ENCODE measurements at places on chromosomes 3 and 15.

- no peak for DNase-seq
Observed at GRCh38 chr15:72203507-72203837, 5.9 kb upstream of the GRAMD2A start.

DNA sequence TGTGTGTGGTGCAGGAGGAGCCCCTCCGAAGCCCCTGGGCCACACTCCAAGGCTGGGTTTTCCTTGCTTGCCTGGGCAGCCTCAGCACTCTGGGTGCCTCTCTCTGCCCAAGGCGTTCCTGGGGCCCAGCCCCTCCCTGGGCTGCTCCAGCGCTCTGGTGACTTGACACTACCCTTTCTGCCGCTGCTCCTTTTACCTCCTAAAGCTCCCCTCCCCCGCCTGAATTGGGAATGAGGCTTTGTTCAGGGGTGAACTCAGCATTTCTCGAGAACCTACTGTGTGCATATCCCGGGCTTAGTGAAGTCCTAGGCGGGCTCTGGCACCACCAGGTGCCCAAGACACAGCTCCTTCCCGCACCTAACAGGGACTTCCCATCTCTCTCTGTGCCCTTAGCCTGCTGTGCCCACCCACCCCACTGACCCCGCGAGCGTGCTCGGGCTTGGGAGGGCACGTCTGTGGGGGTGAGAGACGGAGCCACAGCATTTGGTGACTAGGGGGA lies 1.2 kb upstream of the BAHD1 start:
- no peak for DNase-seq

DNA sequence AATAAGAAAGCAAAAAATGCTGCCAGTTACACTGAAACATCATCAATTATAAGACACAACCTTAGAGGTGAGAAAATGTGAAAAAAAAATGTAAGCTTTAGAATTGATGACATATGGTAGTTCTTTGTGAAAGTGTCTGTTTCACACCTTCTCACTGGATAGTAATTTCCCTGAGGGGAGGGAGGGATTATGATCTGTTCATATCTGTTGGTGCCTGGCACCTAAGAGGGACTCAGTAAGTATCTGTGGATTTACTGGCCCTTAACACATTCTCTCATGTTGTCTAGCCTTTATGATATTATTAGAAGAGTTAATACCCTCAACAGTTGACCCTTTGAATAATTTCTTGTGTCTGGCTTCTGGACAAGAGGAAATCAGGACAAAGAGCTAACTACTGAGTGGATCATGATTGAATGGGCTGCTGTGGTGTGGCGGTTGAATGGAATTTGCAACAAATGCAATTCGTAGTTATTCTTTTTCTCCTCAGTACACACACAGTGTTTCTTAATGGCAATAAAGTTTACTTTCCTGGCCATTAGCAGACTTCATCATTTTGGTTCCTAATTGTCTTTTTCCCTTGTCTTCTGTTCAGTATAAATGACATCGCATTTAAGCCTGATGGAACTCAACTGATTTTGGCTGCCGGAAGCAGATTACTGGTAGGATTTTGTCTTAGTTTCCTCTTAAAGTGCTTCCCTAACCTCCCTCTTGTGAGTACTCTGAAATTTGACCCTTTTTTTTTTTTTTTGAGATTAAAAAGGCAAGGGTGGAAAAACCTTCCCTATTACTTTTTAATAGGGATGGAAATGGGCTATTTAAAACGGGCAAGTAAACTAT lies 9.5 kb downstream of the IFT122 start:
- no peak for DNase-seq

DNA sequence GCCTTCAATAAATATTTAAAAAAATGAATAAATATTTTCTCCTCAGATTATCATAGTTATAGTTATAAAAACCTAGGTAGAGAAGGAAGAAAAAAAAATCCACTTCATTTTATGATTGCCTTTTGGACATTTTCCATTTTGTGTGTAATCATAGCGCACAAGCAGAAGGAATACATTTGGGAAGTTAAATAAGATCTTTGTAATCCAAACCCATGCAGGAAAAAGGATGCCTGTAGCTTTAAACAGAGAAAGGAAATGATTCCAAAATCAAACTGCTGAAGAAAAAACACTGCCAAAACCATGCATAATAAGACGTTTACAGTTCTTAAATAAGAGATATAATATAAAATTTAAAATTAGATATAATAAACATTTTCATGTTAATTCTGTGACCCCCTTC lies 7.4 kb upstream of the CCDC54 start:
- no peak for DNase-seq

DNA sequence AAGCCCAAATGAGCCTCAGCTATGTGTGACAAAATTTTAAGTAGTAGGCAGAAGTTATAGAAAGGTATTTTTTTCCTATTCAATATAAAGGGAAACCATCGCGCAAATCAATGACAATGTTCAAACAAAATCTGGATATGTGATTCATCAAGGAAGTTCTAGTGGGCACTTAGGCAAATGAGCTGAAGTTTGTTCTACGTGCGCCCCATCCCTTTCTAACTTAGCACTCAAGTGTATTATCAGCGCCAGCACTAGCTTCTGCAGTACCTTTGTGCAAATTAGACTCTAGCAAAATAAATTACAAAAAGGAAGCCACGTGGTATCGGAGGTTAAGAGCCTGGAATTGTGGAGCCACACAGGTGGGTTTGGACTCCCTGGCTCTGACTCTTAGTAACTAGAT lies 91.1 kb downstream of the TBL1XR1 start:
- no peak for DNase-seq

DNA sequence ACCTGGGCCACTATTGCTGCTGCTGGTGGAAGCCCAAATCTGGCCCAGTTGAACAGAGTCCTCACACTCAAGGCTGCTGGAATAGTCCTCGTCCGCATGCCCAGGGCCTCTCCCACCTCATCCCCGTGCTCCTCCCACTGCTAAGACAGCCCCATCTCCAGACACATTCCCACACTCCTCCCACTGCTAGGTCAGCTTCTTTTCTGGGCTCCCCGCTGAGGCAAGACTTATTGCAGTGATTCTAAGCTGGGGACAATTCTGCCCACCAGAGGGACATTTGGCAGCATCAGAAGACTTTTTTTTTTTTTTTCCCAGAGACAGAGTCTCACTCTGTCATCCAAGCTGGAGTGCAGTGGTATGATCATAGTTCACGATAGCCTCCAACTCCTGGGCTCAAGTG lies 35.1 kb downstream of the POC1A start:
- DNase-seq, result peak; percentile 52

DNA sequence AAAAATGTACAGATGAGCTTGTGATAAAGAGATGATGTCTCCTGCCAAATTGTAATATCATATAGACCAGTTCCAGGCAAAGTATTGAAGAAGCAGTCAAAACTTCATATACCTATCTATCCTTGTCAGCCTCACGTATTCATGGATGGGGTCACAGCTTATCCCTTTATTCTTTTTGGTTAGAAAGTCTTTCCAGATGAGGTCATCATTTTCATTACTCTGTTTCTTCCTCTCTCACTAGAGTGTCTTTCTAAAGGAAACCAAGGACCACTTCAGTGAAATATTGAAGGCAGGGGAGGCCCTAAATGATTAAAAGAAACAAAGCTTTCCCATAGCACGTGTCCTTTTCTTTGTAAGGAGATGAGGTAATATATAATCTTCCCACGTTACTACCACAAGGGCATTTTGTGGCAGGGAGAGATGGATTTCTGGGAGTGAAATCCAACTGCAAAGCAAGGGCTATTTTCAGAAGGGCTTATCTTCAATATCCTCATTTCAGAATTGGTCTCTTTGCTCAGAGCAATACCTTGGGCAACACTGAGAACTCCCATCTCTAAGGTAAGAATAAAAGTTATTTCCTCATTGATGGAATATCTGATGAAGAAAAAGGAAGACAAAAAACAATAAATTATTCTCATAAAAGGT lies 260.2 kb downstream of the TIGIT start:
- DNase-seq, result no peak

DNA sequence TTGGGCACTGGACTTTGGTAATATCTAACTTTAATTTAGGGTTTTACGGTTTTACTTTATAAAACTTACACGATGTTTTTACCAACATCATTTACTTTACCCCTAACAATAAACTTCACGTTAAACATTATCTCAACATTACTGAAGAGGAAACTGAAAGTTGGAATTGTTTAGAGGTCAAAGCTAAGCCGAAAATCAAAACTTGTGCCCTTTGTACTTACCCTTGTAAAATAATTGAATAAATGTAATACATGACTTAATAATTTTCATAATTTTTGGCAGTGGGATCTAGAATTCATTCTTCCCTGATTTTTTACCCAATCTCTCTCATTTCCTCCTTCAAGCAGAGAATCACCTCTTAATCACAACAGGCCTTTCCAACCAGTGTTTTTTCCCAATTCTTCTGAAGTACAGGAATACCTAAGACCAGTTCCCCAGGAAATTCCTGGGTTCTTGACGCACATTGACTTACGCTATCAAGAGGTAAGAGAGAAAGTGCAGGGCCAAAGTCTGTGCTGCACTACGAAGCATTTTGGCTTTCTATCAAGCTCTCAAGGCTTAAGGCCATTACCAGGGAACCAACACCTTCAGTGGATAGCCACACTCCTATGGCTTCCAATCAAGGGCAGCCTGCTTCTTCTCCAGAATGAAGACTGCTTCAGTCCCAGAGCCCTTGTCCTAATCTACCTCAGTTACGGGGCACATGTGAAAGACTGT lies 11.9 kb upstream of the SEMA6D start:
- DNase-seq, result no peak

DNA sequence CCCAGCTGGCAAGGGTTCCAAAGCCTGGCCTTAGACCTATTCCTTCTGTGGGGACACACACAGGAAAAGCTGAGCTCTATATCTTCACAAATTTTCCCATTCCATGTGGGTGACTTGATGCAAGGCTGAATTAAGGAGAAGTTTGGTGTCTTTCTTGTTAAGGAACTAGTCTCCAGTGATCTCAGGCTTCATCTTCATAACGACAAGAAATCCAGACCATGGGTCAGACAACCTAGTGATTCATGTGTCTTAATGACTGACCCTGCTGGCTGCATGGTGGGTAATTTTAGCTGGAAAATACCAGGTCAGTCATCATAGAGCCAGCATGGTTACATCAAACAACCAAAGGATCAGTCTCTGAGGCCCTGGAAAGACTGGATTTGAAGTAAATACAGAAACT lies 112.7 kb upstream of the SLC4A7 start:
- peak; percentile 92 for DNase-seq

- DNase-seq, result peak; percentile 61
Observed at GRCh38 chr15:68550498-68551295, 28.1 kb upstream of the CORO2B start.

- no peak for DNase-seq
Observed at GRCh38 chr3:151319628-151320027, 3.0 kb upstream of the GPR87 start.
